Hypothalamus (tissue), 51 donors: ENCODE measurements at places on chromosomes 12 and 14.

- no peak for DNase-seq
These were observed 22.4 kb downstream of the NID2 start for GRCh38 chr14:52046376-52046917.

DNA sequence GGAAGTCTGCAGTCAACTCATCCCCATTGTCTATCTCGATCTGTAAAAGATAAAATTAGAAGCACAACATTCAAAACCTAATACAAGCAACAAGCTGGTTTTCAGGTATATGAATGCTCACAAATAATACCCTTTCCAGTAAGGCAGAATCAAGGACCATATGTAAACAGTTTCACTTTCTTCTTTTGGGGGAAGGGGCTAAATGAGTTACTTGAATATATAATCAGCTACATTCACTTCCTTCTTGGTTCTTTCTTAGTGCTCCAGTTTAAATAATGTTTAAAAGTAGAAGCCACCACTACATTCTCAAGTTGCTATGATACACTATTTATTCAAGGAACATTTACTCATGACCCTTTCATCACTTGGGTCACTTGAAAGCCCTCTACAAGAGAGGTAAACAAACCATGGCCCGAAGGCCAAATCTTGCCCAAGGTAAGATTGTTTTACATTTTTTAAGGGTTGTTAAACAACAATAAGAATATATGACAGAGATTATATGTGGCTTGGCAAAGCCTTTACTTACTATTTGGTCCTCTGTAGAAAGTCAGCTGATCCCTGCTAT is 10.3 kb downstream of the TWF1 start:
- no peak for DNase-seq

GRCh38 chr12:2955888-2956287 is 3.3 kb upstream of the TEAD4 start:
- no peak for DNase-seq

DNA sequence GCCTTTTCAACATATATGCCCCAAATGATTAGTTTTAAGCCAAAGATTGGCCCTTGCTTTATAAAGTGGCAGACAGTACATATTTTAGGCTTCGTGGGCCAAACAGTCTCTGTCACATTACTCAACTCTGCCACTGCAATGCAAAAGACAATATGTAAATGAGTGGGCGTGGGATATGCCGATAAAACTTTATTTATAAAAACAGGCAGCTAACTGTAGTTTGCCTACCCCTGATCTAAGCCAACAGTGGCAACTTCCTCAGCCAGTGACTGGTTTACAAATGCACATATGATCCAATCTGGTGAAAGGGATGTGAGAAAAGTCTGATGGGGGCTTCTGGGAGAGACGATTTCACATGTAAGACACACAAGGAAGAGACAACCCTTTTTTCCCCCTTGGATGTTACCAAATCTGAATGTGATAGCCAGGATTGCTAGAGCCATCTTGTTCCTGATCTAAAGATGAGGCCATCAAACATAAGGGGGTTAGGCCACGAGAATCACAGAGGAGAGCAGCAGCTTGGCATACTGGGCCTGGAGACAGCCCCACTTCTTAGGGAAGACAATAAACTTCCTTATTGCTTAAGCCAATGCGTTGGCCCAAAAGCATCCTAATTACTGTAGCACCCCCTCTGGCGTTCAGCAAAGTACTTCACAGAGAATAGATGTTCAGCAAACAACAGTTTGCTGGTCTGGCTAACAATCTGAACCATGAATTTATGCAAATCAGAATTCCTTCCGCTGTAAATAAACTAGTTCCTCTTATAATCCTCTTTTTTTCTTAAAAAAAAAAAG is 75.2 kb upstream of the TMCC3 start:
- no peak for DNase-seq

- DNase-seq = no peak
These were observed 5.6 kb downstream of the MLEC start for GRCh38 chr12:120692524-120693033.

DNA sequence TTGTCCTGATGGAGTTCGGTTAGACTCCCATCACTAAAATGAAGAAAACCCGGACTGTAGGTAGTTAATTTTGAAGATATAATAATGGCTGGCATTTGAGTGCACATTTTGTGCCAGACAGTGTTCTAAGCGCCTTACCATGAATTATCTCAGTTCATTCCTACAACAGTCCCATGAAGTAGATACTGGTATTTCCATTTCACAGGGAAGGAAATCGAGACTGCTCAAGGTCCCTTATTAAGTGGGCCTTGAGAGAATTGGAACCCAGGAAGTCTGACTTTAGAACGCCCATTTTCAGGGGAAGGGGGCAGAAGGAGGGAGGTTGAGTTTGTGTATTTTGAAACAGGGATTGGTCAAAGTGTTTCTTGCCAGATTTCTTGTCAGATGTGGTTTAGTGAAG is 855 bp downstream of the MNAT1 start:
- DNase-seq = no peak

- no peak for DNase-seq
These were observed 207.9 kb downstream of the SYNE2 start for GRCh38 chr14:64060648-64061096.

DNA sequence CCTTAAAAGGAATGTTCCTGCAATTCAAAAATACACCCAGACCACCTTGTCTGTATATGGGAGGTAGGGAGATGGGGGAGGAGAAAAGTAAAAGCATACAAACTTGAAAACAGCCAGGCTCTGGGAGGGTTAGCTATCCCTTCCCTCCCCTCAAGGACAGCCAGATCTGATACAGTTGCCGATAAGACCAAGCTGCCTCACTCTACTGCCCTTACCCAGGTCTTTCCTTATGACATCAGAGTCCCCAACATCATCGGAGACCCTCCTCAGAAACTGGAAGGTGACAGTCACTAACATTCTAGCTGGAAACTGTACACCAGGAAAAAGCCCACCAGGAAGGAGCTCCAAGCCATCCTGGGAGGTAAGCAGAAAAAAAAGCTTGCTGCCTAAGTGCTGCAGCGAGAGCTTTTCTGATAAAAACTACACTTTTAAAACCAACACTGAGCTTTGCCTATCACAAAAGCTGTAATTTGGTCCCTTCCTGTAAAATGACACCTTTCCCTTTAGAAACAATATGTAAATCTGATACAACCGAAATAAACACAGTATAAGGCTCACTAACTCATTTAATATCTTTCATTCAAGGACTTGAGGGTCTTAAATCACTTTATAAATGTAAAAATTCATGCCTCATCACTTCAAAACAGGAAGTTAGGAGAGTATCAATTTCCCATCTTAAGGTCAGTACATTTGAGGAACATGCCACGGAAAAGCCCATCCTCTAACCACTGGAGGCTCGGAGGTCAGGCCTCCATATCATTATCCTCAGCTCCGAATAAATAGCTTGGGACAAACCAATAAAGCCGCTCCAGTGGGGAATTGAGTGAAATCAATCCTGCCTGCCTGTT is 20.4 kb upstream of the PLEKHH1 start:
- no peak for DNase-seq

- DNase-seq = no peak
These were observed 226.9 kb upstream of the CRY1 start for GRCh38 chr12:107320033-107320928.

DNA sequence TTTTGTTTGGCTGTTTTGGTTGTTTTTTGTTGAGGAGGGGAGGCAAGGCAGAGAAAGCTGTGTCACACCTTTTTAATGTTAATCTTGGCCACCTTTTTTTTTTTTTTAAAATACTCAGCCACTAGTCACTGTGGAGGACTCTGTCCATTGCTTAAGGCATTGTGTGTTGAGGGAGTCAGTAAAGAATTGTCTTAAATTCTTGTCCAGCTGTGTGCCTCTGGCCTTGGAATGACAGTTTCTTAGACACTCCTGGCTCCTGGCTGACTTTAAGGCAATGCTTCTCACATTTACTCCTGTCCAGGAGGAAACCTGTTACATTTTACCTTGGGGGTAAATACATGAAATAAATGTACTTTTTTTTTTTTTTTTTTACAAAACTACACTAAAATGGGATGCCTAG is 18.1 kb upstream of the SMCO2 start:
- no peak for DNase-seq

GRCh38 chr14:101047326-101047725 is 143.8 kb upstream of the RTL1 start:
- DNase-seq = no peak

GRCh38 chr12:78095623-78096022 is 264.9 kb downstream of the NAV3 start:
- no peak for DNase-seq

GRCh38 chr12:89353188-89353822 is 1.0 kb upstream of the DUSP6 start:
- peak; percentile 44 for DNase-seq

DNA sequence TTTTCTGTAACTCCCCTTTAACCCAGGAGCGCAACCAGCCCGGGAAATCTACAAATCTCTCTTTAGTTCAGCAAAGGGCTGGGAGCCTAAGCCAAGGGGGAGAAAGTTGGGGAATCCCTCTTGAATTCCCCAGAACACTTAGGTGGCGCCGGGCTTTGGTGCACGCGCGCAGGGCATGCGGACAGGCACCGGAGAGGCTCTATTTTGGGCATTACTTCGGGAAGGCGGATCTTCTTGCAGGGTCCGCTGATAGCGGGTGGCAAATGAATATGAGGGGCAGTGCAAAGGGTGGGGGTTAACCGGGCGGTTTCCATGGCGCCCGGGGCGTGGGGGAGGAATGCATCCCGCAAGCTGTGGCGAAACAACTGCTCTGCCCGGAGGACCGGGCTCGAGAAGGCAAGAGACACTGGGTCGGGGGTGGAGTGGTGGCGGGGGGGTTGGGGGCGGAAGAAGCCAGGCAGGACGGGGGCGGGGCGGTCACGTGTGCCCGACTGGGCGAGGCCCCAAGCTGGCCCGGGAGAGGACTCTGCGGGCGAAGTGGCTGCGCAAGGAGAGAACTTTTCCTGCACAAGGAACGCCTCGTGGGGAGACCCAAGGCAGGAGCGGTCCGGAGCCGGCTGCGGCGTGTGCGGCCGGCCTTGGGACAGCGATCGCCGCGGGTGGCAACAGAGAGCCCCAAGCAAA is at the start of gene FLVCR2:
Gene FLVCR2, plus strand, starts transcription at position 519 of the 684 bp plus-strand sequence. CDS start 353 bp downstream, outside the sequence.
- DNase-seq = peak; percentile 74

- DNase-seq = no peak
These were observed 207.5 kb upstream of the RTL1 start for GRCh38 chr14:101110729-101111619.

DNA sequence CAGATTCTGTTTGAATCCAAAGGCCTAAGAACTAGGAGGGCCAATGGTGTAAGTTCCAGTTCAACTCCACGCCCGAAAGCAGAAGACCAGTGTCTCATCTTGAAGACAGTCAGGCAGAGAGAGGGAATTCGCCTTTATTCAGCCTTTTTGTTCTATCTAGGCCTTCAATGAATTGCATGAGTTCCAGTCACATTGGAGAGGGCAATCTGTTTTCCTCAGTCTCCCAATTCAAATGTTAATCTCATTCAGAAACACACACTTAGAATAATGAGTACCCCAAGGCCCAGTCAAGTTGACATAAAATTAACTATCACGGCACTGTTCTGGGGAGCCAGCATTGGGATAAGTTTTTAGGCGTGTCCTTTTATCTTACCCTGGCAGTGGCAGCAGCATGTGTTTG is 65.8 kb downstream of the C14orf39 start:
- DNase-seq = no peak

GRCh38 chr14:79658221-79658620 is 553.1 kb downstream of the DIO2 start:
- no peak for DNase-seq

DNA sequence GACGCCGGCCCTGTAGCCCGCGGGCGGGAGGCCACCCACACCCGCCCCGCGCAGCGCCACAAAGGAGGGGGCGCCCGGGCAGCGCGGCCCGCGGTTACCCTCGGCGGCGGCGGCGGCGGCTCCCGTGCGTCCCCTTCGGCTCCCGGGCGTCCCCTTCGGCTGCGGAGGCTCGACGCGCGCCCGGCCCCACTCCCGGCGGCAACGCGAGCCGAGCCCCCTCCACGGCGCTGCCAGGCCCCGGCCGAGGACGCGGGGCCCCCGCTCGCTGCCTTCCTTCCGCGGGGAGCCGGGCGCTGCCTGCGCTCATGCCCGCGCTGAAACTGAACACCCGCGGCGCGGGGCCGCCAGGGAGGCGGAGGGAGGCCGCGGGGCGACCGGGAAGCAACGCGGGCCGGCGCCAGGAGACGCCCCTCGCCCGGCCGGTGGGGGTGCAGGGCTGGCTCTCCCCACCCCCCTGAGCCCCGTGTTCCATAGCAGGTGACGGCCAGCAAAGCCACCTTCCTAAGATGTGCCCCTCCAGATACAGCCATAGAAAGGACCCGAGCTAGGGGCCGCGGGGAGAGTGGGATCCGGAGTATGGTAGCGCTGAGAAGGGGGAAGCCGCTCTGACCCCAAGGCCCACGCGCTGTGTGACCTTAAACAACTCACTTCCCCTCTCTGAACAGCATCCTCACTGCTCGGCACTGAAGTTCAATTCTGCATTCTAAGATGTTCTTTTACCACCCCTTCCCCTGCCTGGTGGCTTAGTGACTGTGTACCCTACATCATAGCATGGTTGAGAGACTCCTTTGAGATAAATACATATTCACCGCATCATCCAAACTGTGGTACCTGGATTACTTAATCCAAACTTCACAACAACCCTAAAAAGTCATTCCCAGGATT is 42.8 kb downstream of the KDM2B start:
- no peak for DNase-seq

DNA sequence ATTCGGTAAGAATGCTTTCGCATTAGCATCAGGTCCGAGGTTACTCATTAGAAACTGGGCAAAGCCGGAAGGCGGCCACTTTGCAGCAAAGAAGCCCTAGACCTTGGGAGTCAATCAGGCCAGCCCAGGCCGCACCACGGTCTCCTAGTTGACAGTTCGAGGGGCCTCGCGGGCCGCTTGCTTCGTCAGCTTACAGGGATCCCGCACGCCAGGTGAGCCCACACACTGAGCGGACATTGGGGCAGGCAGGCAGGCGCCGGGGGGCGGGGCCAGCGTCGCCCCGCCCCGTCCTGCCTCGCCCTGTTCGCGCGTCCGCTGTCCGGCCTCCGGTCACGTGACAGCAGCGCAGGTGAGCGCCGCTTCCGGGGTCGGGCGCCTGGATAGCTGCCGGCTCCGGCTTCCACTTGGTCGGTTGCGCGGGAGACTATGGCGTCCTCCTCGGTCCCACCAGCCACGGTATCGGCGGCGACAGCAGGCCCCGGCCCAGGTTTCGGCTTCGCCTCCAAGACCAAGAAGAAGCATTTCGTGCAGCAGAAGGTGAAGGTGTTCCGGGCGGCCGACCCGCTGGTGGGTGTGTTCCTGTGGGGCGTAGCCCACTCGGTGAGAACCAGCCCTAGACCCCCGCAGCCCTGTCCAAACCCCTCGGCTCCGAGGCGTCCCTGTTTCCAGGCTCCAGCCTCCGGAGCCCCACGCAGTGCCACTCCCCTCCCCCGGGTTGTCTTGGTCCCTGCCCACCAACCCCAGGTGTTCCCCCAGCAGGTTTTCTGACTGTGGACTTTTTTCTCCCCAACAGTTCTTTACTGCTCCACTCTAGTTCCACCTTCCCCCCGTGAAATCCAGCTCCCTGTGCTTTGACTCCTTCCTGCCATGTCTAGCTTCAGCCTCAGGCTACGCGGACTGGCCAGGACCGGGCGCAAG is at the start of gene PIP4K2C:
Gene PIP4K2C, plus strand, starts transcription at position 329 of the 918 bp plus-strand sequence. Its CDS starts 98 bp downstream, at position 427.
- no peak for DNase-seq
